ENCODE measurements at places on chromosomes 5 and 9.

- DNase-seq = no peak
- no peaks in the 10 kb centered on the region for H3K36me3 ChIP-seq
- H3K4me3 ChIP-seq = no peak overlapping the region
- H3K27me3 ChIP-seq = peaks cover 50% of the 10 kb centered on the region
- no peak overlapping the region for H3K27ac ChIP-seq
- peaks cover 9% of the 10 kb centered on the region for H3K4me1 ChIP-seq
Observed at GRCh38 chr9:93178851-93179786, 4.8 kb upstream of the WNK2 start.

DNA sequence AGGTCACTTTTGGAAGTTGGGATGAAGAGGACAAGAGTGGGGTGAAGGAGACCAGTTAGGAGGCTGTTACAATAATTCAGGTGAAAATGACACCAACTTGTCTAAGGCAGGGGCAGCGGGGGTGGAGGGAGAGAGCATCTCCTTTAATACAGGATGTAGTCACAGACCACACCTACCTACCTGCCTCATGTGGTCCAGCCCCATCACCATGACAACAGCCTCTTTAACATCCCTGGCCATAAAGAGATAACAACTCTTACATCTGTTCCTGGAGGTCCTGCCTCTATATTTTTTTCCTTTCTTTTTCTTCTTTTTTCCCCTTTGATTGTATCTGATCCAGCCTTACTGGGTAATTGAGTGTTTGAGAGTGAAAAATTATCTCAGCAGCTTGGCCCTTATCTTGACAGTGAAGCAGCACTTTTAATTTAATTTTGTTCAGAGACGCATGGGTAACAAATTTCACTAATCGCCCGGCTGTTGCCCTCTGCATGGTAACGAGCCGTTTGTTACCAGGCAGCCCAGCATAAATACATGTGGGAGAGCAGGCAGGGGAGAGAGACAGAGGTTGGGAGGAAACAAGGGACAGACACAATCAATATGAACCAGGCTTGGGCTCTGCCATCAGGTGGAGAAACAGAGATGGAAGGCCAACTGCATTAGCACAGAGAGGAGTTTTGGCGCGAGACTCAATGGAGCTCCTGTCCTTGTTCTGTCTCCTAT, 338.1 kb downstream of the ASTN2 start:
- H3K27ac ChIP-seq = no peak overlapping the region
- no peaks in the 10 kb centered on the region for H3K27me3 ChIP-seq
- no peak for DNase-seq
- H3K4me3 ChIP-seq = no peak overlapping the region
- no peaks in the 10 kb centered on the region for H3K4me1 ChIP-seq

- no peak for DNase-seq
- H3K27ac ChIP-seq = no peak overlapping the region
- no peak overlapping the region for H3K4me3 ChIP-seq
- H3K27me3 ChIP-seq = no peaks in the 10 kb centered on the region
- no peaks in the 10 kb centered on the region for H3K36me3 ChIP-seq
Observed at GRCh38 chr5:113169720-113170119, 193.1 kb downstream of the DCP2 start.

DNA sequence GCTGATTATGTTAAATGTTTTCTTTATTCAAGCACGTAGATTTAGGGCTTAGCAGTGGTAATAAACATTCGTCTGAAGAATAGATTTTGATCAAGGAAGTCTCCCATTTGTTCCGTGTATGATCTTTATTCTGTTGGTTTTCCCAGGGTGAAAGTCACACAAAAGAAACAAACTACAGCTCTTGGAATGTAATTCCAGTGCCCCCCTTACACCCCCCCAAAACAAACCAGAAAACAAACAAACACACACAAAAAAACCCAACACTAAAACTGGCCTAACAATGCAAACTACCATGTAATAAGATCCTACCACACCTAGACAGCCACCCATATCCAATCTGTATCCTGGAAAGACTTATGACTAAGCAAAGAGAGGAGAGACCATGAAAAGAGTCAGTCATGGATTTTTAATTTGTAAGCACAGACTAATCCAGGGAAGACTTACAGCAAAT, 196.2 kb upstream of the ELL2 start:
- H3K4me3 ChIP-seq = no peak overlapping the region
- no peaks in the 10 kb centered on the region for H3K27me3 ChIP-seq
- H3K36me3 ChIP-seq = no peaks in the 10 kb centered on the region
- H3K27ac ChIP-seq = no peak overlapping the region

DNA sequence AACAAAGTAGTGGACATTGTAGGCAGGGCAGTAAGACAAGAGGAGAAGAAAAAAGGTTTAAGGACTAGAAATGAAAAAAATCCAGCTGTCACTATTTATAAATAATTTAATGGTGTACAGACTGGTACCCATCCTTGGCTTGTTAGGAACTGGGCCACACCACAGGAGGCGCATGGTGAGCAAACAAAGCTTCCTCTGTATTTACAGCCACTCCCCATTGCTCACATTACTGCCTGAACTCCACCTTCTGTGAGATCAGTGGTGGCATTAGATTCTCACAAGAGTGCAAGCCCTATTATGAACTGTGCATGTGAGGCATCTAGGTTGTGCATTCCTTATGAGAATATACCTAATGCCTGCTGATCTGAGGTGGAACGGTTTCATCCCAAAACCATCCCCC, 62.6 kb upstream of the DMAC1 start:
- H3K4me1 ChIP-seq = no peaks in the 10 kb centered on the region
- no peaks in the 10 kb centered on the region for H3K36me3 ChIP-seq
- no peaks in the 10 kb centered on the region for H3K27me3 ChIP-seq
- DNase-seq = no peak

DNA sequence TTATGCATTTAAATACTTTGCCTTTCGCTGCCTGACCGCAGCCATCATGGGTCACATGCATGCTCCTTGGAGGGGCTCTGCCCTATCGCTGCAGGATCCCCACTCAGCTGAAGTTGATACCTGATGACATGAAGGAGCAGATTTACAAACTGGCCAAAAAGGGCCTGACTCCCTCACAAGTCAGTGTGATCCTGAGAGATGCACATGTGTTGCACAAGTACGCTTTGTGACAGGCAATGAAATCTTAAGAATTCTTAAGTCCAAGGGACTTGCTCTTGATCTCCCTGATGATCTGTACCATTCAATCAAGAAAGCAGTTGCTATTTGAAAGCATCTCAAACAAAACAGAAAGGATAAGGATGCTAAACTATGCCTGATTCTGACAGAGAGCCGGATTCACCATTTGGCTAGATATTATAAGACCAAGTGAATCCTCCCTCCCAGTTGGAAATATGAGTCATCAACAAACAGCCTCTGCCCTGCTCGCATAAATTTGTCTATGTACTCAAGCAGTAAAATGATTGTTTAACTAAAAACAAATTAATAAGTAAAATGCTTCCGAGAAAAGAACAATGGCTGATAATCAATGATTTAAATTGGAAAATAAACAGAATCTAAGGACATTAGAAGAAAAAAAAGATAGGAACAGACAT, 41.6 kb upstream of the PPP2CA start:
- H3K27me3 ChIP-seq = peaks cover 12% of the 10 kb centered on the region
- H3K27ac ChIP-seq = no peak overlapping the region
- H3K36me3 ChIP-seq = no peaks in the 10 kb centered on the region
- no peak for DNase-seq
- no peaks in the 10 kb centered on the region for H3K4me1 ChIP-seq
- H3K4me3 ChIP-seq = no peak overlapping the region

DNA sequence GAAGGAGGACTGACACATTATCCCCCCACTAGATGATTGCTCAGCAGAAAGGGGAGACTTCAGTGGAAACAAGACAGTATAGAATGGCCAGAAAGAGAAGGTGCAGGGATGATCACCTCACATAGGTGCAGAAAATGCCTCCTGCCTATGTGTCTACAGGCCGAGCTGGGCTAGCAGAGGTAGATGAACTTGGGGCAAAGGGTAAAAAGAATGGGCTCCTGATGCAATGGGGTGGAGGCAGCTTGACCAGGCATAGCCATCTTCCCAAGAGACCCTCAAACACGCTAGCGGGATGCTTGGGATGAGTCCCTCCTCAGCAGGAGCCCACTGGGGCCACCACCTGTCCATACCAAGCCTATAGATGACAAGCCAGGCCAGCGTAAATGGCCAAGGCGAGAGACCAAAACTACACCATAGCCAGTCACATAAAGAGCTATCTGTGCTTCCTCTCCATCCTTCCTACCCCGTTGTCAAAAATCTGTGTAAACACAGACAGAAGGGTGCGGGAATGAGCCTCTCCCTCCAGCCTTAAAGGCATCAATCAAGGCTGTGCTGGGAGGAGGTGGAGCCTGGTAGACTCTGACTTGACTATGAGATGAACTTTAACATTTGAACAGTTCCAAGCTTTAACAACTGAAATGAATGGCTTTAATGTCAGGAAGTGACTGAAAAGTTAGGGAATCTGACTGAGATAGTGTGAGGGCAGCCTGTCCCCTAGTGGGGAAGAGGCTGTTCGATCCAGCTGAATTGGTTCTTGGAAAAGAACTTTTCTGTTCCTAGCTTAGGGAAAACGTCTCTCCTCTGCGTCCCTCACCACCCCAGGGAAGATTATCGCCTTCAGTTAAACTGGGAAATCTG, 10.4 kb downstream of the C9orf152 start:
- no peak overlapping the region for H3K4me3 ChIP-seq
- no peak overlapping the region for H3K27ac ChIP-seq
- peaks cover 9% of the 10 kb centered on the region for H3K27me3 ChIP-seq
- no peak for DNase-seq
- H3K4me1 ChIP-seq = no peaks in the 10 kb centered on the region

DNA sequence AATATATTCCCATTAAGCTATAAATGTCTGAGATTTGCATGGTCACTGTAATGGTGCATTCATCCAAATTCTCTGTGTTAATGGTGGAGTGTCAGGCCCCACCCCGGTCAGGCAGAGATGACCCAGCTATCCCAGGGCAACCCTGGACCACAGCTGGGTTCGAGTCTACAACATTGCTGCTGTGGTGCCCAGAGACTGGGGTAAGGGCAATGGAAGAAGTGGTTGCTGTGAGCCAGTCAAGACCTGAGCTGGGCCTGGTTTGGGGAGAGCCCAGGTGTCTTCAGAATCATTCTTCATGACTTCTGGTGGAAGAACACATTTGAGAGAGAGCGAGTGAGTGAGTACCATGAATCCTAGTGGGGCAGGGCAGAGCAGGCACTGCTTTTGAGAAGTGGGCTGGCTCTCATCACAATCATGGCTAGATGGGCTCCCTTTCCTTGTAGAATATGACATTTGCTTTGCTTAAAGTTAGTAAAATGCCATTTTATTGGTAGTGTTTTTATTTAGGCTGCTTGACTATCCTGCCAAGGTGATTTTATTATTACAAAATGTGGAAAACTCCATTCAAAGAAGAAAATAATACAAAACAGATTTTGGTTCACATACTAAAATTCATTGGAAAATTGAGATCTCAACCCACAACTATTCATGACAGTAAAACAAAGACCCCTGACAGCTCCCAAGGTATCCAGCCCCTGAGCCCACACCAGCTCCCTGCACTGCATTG, 125.8 kb upstream of the SLC25A48 start:
- no peak for DNase-seq
- no peaks in the 10 kb centered on the region for H3K27me3 ChIP-seq
- H3K4me1 ChIP-seq = no peaks in the 10 kb centered on the region
- no peak overlapping the region for H3K27ac ChIP-seq

GRCh38 chr5:53257806-53258373, 148.3 kb upstream of the MOCS2 start:
- no peak overlapping the region for H3K4me3 ChIP-seq
- H3K36me3 ChIP-seq = no peaks in the 10 kb centered on the region
- no peak overlapping the region for H3K27ac ChIP-seq

DNA sequence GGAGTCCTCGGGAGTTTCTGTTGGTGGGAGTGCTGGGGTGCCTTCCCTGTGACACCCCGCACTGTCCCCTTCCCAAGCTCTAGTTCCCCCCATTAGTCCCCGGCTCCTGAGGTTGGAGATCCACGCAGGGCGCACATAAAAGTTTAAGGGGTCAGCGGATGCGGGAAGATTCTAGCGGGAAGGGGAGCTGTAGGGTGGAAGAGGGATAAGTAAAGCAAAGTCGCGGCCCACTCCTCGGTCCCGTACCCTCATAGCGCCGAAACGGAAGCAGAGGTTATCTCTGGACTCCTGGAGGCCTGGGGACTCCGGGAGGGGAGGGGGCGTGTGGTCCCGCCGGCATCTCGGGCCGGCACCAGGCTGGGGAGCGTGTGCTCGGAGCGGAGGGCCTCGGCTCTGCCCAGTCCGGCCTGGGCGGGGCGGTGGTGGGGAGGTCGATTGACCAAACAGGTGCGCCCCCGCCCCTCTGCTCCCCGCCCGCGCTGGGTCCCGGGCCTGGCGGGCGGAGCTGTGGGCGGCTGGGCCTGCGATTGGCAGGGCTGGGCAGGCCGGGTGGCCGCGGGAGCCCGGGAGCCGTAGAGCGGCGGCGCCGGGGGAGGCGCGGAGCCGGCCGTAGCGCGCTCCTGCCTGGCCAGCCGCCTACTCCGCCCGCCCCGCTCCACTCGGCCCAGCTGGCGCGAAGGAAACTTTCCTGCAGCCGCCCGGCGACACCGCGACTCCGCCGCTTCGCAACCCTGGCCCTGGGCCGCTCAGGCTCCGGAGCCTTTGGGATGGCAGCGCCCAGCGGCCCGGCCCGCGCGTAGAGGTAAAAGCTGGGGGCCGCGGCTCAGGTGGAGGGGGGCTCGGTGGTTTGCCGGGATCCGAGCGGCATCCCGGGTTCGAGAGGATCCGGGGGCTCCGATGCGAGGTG, 52.2 kb upstream of the DAB2IP start:
- no peaks in the 10 kb centered on the region for H3K4me1 ChIP-seq
- H3K27ac ChIP-seq = no peak overlapping the region
- no peak for DNase-seq
- no peaks in the 10 kb centered on the region for H3K36me3 ChIP-seq
- H3K27me3 ChIP-seq = peaks cover 53% of the 10 kb centered on the region
